ENCODE measurements at places on chromosomes 16 and 17.

- no peak for DNase-seq
Measured at GRCh38 chr17:76521262-76521661, 16.2 kb downstream of the CYGB start.

DNA sequence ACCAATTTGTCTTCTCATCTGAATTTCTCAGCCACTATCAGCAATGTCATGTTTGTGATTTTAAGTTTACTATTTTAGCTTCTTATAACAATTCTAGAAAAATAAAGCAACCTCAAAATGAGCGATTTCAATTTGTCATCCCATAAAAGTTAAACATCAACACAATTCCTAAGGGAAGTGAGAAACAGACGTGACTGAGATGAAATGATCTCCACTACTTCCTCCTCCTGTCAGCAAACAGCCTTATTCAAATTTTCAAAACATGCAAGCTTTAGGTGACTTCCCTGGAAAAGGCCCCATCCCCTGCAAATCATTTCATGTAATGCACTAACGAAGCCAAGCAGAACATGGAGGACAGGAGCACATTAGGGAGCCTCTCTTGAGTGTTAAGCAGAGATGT is 64.9 kb downstream of the ZNF652 start:
- no peak for DNase-seq

DNA sequence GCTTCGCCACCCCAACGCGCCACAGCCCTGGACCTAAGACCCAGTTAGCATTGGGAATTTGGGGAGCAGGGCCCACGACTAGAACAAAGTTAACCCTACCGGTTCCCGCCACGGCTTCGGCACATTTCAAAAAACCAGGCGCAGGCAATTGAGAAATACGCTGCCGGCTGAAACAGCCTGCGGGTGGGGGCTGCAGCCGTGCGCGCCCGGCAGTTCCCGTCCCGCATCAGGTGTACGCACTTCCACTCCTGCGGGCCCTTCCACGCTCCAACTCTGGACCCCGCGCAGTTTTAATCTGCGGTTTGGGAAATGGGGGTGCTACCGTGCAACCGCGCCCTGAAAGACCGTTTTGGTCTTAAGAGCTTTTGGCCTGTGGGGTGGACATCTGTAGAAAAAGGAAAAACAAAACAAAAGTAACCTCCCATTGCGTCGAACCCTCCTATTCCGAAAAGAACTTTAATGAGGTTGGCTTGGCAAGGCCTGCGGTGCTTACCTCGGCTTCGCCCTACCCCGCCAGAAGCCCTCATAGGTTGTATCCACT is 7.1 kb downstream of the IRX5 start:
- DNase-seq: no peak

DNA sequence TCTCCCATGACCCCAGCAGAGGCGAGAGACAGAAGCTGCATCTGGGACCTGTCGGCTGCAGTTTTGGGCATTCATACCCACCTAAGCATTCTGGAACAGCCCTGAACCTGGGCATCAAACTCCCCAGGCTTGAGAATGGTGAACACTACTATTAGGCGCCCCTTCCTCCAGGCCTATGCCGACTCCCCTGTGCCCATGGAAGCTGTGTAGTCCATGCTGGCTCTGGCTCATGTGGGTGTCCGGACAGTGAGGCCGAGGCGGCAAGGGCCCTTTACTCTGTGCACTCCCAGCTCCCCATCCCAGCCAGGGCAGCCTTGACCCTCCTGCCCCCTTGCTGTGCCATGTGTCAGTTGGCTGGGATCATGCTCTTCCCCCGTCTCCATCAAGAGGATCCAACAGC is 89.0 kb upstream of the TOB1 start:
- DNase-seq: no peak

DNA sequence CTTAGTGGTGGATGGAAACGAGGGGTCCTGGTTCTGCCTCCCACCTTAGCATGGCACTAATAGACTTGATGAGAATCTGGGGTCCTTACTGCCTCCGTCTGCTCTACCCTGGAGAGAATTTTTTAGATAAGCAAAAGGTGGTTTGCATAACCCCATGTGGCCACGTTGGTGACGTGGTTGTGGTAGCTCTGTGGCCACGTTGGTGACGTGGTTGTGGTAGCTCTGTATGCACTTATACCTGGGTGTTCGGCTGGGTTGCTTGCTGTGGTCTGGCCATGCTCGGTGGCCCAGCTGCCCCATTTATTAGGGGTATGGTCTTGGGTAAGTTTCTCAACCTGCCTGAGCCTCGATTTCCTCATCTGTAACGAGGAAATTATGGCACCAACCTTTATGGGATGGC is 13.0 kb downstream of the SPIRE2 start:
- DNase-seq: no peak

Data from EH (cell line).